ENCODE measurements at places on chromosomes 1 and 21.

GRCh38 chr21:17818186-17819113 lies 706 bp downstream of the C21orf91 start:
- DNase-seq = peak; percentile 57

DNA sequence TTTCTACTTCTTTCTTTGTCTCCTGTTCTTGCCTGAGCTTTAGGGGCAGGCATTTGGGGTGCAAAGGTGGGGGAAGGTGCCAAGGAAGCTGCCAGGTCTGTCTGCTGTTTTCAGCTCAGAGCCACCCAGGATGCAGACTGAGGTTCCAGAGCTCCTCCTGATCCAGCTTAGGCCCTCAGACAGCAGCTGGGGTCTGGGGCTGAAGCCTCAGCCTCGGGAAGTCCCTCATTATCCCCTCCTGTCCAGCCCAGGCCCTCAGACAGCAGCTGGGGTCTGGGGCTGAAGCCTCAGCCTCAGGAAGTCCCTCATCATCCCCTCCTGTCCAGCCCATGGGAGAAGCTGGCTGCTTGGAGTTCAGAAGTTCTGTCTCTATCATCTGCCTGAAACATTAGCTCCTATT lies 257.7 kb upstream of the CSF3R start:
- no peak for DNase-seq

DNA sequence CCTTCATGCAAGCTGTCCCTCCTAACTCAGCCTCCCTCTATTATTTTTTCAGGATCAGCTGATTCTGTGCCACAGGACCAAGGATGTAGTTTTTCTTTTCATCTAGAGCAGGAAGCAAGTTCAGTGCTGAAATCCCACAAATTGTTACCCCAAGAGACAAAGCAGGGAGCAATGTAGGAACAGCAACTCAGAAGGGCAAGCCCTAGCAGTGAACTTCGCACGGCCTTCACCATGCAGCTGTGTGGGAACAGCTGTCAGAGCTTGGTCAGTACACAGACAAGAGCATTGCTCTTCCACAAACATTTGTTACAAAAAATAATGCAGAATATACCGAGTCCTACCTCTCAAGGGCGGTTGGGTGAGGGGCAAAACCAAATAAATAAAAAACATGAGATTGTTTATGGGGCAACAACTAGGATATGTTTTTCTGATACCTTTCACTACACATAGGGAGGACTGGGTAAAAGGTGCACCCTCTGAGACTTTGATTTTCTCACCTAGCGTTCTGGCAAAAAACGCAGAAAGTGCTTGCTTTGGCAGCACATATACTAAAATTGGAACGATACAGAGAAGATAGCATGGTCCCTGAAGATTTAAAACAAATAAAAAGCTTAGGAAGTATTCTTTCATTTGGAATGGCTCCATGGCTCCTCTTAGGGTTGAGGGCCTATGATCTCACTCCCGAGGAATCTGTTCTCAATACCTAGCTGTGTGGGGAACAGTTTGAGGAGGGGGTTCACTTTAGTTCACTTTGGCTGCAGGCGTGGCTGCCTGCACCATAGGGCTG lies 37.1 kb upstream of the ANGPTL7 start:
- DNase-seq = no peak

DNA sequence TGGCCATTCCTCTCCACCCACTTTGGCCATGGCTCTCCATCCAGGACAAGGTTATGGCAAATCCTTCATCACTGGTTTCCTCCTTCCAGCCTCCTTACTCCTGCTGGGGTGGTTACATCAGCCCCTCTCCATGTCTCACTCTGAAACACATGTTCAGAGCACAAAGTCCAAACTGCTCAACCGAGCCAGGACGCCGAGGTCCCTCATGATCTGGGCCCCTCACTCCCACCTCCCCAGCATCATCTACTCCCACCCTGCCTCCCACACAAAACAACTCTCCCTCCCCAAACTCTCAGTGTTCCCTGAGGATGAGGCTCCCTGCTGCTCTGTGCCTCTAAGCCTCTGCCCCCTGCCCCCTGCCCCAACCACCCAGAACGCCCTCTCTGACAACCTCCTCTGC lies 33.3 kb upstream of the ZBTB40 start:
- DNase-seq = no peak

DNA sequence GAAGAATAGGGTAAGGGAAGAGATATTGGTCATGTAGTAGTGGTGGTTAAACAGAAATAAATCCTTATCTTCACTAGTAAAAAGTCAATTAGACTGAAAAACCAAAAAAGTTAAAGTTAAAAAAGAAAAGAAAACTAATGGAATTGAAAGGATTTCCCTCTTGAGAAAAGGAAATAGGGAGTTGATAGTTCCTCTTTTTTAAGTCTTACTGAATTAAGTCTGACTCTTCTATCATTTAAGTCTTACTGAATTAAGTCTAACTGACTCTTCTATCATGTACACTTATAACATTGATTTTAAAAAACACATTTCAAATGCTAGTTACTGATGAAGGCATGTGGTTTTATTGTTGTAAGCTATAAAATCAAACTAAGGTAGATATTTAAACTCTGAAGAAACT lies 49.5 kb upstream of the TENT5C start:
- DNase-seq = no peak

- no peak for DNase-seq
Observed at GRCh38 chr1:65195495-65196417, 47.8 kb downstream of the AK4 start.

GRCh38 chr1:60129911-60130310 lies 56.3 kb upstream of the C1orf87 start:
- peak; percentile 22 for DNase-seq

GRCh38 chr1:43035821-43036741 lies 77.4 kb upstream of the SLC2A1 start:
- DNase-seq = peak; percentile 70

- no peak for DNase-seq
Observed at GRCh38 chr1:35762141-35762540, 7.6 kb downstream of the CLSPN start.

- DNase-seq = no peak
Observed at GRCh38 chr1:158334526-158335212, 3.3 kb upstream of the CD1B start.

GRCh38 chr1:33641104-33641830 lies 168.8 kb downstream of the ZSCAN20 start:
- DNase-seq = peak; percentile 58

DNA sequence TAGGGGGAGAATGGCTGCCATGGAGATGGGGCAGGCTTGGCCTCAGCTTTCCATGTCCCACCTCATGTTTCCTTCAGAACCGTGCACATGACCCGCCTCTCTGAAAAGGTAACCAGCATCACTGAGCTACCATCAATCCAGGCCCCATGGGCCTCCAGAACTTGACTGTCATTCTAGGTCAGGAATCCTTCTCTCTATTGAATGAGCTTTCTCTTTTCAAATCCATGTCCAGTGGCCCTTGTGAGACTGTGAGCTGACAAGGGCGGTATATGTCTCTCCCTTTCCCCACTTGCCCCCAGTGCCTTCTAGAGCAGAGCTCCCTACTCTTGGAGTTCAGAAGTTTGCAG lies 4.4 kb downstream of the CSRP1 start:
- no peak for DNase-seq

GRCh38 chr1:203286161-203286984 lies 18.9 kb upstream of the BTG2 start:
- DNase-seq = no peak

- peak; percentile 48 for DNase-seq
Observed at GRCh38 chr1:240149484-240150094, 57.9 kb downstream of the FMN2 start.

DNA sequence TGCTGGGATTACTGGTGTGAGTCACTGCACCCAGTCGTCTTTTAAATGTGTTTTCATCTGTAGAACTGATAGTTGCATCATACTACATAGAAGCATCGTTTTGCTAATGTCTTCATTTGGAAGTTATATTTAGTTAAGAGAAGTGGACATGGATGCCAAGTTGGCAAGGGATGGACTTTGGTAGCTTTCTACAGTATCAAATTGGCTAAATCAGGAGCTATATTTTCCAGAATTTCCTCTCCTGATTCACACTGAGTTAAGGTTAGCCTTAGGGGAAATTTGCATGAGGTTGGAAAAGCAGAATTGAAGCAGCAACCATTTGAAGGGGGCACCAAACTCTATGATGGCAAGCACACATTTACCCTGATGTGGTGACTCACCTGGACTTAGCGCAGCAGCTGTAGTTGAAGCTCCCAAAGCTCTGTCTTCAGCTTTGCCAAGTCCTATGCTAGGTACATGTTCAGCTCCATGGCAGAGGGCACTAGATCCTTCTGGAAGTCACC lies 43.9 kb downstream of the DUSP10 start:
- DNase-seq = peak; percentile 14

DNA sequence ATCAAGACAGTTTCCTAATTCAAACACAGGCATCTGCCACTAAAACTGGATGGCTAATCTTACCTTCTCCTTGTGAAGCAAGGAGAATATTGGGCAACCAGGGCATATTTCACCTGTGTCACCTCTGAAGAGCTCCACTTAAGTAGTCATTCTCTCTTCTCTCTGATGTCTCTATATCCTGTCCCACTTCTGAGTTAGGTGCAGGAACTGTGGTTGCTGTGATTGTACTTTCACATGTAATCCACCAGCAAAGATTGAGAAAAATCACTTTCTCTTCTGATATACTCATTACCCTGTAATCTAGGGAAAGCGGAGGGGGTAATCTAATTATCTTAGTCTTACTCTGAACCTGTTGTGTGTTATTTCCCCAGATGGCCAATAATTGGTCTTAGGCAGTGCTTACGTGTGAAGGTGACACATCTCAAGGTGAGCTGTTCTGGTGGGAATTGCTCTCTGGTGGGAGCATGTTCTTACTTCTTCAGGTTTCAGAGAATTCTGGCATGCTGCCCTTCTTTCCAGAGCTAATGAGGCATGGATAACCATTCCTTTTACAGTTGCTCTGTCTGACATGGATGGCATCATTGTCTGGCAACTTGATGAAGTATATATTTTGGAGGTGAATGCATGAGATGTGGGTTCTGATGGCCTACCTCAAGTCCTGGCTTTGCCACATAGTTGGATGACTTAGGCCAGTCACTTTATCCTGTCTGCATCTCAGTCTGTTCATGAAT lies 12.0 kb downstream of the XCL2 start:
- DNase-seq = no peak

- peak; percentile 19 for DNase-seq
Observed at GRCh38 chr1:63545780-63546179, 22.5 kb downstream of the EFCAB7 start.

GRCh38 chr1:28761189-28761588 lies 24.4 kb downstream of the YTHDF2 start:
- no peak for DNase-seq

GRCh38 chr21:19148056-19148455 lies 744.5 kb upstream of the TMPRSS15 start:
- DNase-seq = no peak

GRCh38 chr1:116504308-116505156 lies 66.3 kb downstream of the CD58 start:
- peak; percentile 79 for DNase-seq
